Thyroid gland (tissue), 4 donors: ENCODE measurements at places on chromosomes 11 and 22.

GRCh38 chr11:12525466-12526055, 148.2 kb downstream of the PARVA start:
- H3K27me3 ChIP-seq = no peaks in the 10 kb centered on the region
- no peak overlapping the region for H3K27ac ChIP-seq
- H3K4me1 ChIP-seq = no peaks in the 10 kb centered on the region
- H3K4me3 ChIP-seq = no peak overlapping the region
- no peaks in the 10 kb centered on the region for H3K36me3 ChIP-seq
- DNase-seq = no peak

GRCh38 chr11:15716550-15716949, 601.8 kb downstream of the INSC start:
- no peak overlapping the region for H3K4me3 ChIP-seq
- no peaks in the 10 kb centered on the region for H3K27me3 ChIP-seq
- peaks cover 9% of the 10 kb centered on the region for H3K4me1 ChIP-seq
- no peaks in the 10 kb centered on the region for H3K36me3 ChIP-seq

DNA sequence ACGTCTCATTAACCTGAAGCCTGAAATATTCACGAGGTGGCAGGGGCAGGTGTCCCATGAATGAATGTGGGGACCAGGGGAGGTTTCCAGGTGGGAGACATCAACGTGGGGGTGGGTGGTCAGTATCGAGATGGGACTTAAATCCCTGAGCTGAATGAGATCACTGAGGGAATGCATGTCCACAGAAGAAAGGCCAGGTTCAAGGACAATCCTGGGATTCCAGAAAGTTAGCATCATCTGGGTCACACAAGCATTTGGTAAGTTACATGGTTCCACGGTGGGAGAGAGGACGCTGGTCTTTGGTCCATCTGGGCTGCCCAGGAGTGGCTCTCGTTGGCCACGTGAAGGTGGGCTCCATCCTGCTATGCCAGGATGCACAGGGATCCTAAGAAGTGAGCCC, 22.7 kb upstream of the CCND1 start:
- H3K36me3 ChIP-seq = no peaks in the 10 kb centered on the region
- H3K4me3 ChIP-seq = no peak overlapping the region
- no peaks in the 10 kb centered on the region for H3K27me3 ChIP-seq
- no peaks in the 10 kb centered on the region for H3K4me1 ChIP-seq
- no peak for DNase-seq

- H3K4me1 ChIP-seq = peaks cover 19% of the 10 kb centered on the region
- H3K36me3 ChIP-seq = no peaks in the 10 kb centered on the region
- no peak overlapping the region for H3K27ac ChIP-seq
- H3K4me3 ChIP-seq = no peak overlapping the region
- peak; percentile 73 for DNase-seq
Observed at GRCh38 chr11:2156416-2157182, 4.4 kb downstream of the INS start.

GRCh38 chr11:1463056-1463455, 23.5 kb downstream of the MOB2 start:
- no peaks in the 10 kb centered on the region for H3K36me3 ChIP-seq
- peaks cover 34% of the 10 kb centered on the region for H3K4me1 ChIP-seq
- H3K27me3 ChIP-seq = no peaks in the 10 kb centered on the region
- H3K27ac ChIP-seq = no peak overlapping the region
- DNase-seq = no peak
- no peak overlapping the region for H3K4me3 ChIP-seq

DNA sequence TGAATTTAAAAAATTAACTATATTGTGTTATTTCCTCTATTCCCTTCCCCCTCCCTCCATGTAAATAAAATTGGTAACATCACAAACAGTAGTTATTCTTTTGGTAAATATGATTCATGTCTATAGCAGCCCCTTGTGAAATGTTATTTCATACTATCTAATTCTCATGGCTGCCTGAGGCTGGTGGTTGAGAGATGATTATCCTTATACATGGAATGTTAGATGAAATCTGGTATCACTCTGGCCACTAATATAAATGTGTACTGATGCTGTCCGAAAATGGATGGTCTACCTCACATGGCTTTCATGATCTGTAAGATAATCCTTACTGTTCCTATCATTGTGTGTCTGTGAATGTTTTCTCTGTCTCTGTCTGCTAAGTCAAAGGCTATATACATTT, 25.0 kb upstream of the EXPH5 start:
- no peaks in the 10 kb centered on the region for H3K4me1 ChIP-seq
- H3K36me3 ChIP-seq = no peaks in the 10 kb centered on the region
- H3K27ac ChIP-seq = no peak overlapping the region
- no peak for DNase-seq

GRCh38 chr11:112523477-112523876, 262.8 kb upstream of the PLET1 start:
- no peak for DNase-seq
- H3K4me1 ChIP-seq = peaks cover 9% of the 10 kb centered on the region
- no peaks in the 10 kb centered on the region for H3K36me3 ChIP-seq

DNA sequence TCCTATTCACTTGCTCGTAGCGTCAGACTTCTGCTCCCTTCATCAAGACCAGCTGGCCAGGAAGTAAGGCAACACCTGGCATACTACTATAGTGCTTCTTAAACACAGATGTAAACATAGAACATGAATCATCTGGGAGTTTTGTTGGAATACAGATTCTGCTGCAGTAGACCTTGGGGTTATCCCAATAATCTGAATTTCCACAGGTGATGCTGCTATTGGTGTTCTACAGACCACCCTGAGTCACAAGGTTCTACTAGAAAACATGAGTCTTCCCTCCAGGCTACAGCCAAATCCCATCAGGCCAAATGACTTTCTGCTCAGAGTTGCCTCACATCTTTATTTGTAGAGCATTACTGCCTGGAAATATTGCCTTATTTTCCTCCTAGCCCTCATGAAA, 175.2 kb downstream of the NELL1 start:
- no peak overlapping the region for H3K4me3 ChIP-seq
- H3K4me1 ChIP-seq = no peaks in the 10 kb centered on the region
- no peak for DNase-seq
- H3K36me3 ChIP-seq = no peaks in the 10 kb centered on the region
- no peak overlapping the region for H3K27ac ChIP-seq
- no peaks in the 10 kb centered on the region for H3K27me3 ChIP-seq

GRCh38 chr22:45905924-45906865, 70.8 kb downstream of the WNT7B start:
- no peaks in the 10 kb centered on the region for H3K36me3 ChIP-seq
- no peak overlapping the region for H3K4me3 ChIP-seq
- no peaks in the 10 kb centered on the region for H3K27me3 ChIP-seq
- H3K27ac ChIP-seq = no peak overlapping the region
- H3K4me1 ChIP-seq = no peaks in the 10 kb centered on the region
- DNase-seq = no peak

GRCh38 chr11:67347964-67348749, 5.2 kb downstream of the POLD4 start:
- no peak overlapping the region for H3K4me3 ChIP-seq
- peaks cover 33% of the 10 kb centered on the region for H3K4me1 ChIP-seq
- no peaks in the 10 kb centered on the region for H3K27me3 ChIP-seq
- DNase-seq = no peak

GRCh38 chr11:124276081-124276480, 19.9 kb downstream of the OR8G5 start:
- no peak overlapping the region for H3K27ac ChIP-seq
- no peaks in the 10 kb centered on the region for H3K27me3 ChIP-seq
- DNase-seq = no peak
- H3K4me1 ChIP-seq = no peaks in the 10 kb centered on the region

DNA sequence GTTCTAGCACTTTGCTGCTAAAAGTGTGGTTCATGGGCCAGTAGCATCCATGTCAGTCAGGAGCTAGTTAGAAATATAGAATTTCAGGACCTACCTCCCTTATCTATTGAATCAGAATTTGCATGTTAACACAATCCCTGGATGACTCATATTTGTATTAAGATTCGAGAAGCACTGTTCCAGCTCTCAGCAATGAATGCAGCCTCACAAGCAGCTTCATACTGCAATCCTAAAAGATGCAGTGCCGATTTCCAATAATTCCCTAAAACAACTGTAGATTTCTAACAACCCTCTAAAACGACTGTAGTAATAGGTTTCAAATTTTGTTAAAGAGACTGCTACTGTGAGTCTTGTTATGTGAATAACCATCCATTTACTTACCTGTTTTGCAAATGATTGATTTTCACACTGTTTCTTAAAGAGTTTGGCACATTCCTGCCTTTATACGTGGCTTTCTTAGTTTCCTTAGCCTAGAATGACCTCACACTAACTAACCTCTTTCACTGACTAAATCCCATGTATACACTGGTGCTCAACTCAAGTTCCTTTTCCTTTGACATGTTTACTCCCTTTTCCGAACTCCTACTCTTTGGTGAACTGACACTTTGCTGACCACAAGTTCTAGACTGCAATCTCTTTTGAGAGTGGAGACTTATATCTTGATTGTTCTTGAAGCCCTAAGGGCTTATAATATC, 511.8 kb downstream of the METTL15 start:
- H3K4me3 ChIP-seq = no peak overlapping the region
- H3K27ac ChIP-seq = no peak overlapping the region

DNA sequence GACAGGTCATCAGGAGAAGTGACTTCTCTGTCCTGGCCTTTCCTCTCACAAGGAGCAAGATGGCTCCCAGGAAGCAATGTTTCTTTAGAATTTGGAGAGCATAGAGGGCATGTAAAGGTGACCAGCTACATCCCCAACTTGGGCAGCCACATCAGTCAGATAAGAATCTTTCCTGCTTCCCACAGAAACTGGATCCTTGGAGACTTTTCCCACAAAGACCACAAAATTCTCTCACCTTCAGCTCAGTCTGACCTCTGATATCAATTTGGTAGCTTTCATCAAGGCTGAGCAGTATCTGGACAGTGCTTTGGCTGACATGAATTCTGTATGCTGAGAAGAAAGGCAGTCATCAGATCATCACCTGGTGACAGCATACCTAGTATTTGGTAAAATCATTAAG, 23.3 kb upstream of the LRRC32 start:
- no peak for DNase-seq
- H3K4me3 ChIP-seq = no peak overlapping the region
- no peaks in the 10 kb centered on the region for H3K4me1 ChIP-seq
- H3K36me3 ChIP-seq = no peaks in the 10 kb centered on the region
- no peaks in the 10 kb centered on the region for H3K27me3 ChIP-seq

GRCh38 chr11:1647901-1648652, 18.5 kb downstream of the KRTAP5-5 start:
- no peaks in the 10 kb centered on the region for H3K36me3 ChIP-seq
- H3K4me3 ChIP-seq = no peak overlapping the region
- H3K27me3 ChIP-seq = no peaks in the 10 kb centered on the region
- H3K4me1 ChIP-seq = no peaks in the 10 kb centered on the region

GRCh38 chr11:1171985-1172728, 14.4 kb downstream of the MUC5AC start:
- H3K27ac ChIP-seq = no peak overlapping the region
- no peaks in the 10 kb centered on the region for H3K4me1 ChIP-seq
- H3K4me3 ChIP-seq = no peak overlapping the region
- no peaks in the 10 kb centered on the region for H3K27me3 ChIP-seq
- H3K36me3 ChIP-seq = no peaks in the 10 kb centered on the region
- DNase-seq = no peak

- no peak overlapping the region for H3K27ac ChIP-seq
- no peaks in the 10 kb centered on the region for H3K27me3 ChIP-seq
Observed at GRCh38 chr11:6433998-6434660, 6.7 kb downstream of the HPX start.

GRCh38 chr11:111835665-111836064, 35.7 kb downstream of the ALG9 start:
- no peak overlapping the region for H3K4me3 ChIP-seq
- H3K4me1 ChIP-seq = no peaks in the 10 kb centered on the region
- H3K27me3 ChIP-seq = no peaks in the 10 kb centered on the region
- no peak overlapping the region for H3K27ac ChIP-seq
- H3K36me3 ChIP-seq = peaks cover 8% of the 10 kb centered on the region

DNA sequence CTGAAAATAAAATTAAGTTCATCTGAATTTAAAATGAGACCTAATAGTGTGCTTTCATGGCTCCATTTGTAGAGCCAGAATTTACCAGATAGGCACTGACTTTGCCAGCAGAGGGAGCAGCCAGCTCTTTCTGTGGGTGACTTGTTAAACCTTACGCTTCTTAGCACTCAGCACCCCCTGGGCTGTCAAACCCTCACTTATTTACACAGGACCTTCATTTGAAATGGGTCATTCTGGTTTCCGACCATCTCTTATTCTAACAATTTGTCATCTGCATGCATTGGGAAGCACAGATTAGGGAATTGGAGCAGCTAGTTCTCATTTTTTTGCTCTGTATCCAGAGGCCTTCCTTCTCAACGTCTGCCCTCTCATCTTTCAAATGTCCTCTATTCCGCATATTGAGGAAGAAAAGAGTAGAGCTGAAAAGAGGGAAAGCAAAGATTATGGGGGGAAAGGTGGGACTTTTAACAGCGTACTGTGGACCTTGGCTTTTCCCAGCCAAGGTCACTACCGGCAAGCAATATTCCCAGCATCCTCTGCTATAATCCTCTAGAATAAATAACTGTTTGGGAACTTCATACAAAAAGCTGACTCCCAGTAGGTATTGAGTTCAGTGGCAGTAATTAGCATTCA, 3.1 kb downstream of the ASRGL1 start:
- peaks cover 6% of the 10 kb centered on the region for H3K4me1 ChIP-seq
- H3K27me3 ChIP-seq = no peaks in the 10 kb centered on the region
- no peaks in the 10 kb centered on the region for H3K36me3 ChIP-seq
- no peak overlapping the region for H3K4me3 ChIP-seq

- no peaks in the 10 kb centered on the region for H3K36me3 ChIP-seq
- no peaks in the 10 kb centered on the region for H3K4me1 ChIP-seq
- H3K27ac ChIP-seq = no peak overlapping the region
- H3K27me3 ChIP-seq = peaks cover 4% of the 10 kb centered on the region
- no peak overlapping the region for H3K4me3 ChIP-seq
Observed at GRCh38 chr22:50607659-50608020, 7.0 kb downstream of the MAPK8IP2 start.

DNA sequence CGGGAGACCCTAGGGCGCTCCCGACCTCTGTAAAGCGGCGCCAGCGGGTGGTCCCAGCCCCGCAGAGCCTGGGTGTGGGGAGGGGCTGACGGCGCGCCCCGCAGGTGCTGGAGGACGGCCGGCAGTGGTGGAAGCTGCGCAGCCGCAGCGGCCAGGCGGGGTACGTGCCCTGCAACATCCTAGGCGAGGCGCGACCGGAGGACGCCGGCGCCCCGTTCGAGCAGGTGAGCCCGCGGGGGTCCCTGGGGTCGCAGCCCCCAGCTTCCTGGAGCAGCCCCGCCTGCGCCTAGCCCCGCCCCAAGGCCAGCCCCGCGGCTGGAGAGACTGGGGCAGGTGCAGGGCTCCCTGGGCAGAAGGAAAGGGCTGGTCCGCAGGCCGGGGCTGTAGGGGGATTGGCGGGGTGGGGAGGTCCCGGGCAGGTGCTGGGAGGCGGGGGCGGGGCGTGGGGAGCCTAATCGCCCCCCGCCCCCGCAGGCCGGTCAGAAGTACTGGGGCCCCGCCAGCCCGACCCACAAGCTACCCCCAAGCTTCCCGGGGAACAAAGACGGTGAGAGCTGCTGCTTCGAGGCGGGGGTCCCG, 19.7 kb downstream of the EPS8L2 start:
- H3K27me3 ChIP-seq = no peaks in the 10 kb centered on the region
- peaks cover 18% of the 10 kb centered on the region for H3K36me3 ChIP-seq
- DNase-seq = no peak
- peaks cover 23% of the 10 kb centered on the region for H3K4me1 ChIP-seq
- H3K27ac ChIP-seq = peak overlapping the region; percentile 80

- no peak overlapping the region for H3K4me3 ChIP-seq
- no peaks in the 10 kb centered on the region for H3K27me3 ChIP-seq
- no peak overlapping the region for H3K27ac ChIP-seq
- no peaks in the 10 kb centered on the region for H3K36me3 ChIP-seq
- DNase-seq = peak; percentile 11
- H3K4me1 ChIP-seq = no peaks in the 10 kb centered on the region
Observed at GRCh38 chr11:58788355-58789023, 56.0 kb downstream of the GLYATL2 start.
